ENCODE measurements at places on chromosomes 11 and 22.

DNA sequence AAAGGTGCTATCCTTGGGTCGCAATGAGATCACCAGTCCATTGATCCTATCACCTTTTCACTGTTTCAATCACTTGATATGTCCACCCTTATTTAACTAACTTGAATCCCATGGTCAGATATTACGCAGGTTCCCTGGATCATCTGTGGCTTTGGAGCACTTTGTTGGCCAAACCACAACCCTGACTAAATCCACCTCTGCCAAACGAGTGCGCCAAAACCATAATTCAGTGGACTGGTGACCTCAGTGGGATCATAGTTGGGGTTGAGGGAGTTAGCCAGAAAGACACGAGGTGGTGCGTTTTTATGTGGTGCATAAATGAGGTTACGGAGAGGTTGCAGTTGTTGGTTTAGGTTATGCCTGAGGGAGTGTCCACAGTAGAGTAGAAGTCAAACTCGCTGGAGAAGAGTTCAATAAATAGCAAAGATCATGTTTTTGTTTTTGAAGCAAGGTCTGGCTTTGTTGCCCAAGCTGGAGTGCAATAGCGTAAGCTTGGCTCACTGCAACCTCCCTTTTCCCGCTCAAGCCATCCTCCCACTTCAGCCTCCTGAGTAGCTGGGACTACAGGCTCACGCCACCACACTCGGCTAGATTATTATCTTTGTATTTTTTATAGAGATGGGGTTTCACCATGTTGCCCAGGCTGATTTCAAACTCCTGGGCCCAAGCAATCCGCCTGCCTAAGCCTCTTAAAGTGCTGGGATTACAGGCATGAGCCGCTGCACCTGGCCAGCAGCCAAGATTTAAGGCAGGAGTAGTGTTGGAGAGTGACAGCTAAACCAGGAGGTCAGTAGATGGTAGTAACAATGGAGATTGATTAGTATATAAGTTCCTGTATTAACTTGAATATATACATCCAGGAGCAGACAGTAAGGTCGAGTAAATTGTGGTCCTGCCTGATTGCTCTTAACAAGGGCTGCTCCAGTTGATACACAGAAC is 4.5 kb downstream of the FOXR1 start:
- DNase-seq: no peak

GRCh38 chr11:99098751-99099150 is 78.0 kb downstream of the CNTN5 start:
- DNase-seq: no peak

DNA sequence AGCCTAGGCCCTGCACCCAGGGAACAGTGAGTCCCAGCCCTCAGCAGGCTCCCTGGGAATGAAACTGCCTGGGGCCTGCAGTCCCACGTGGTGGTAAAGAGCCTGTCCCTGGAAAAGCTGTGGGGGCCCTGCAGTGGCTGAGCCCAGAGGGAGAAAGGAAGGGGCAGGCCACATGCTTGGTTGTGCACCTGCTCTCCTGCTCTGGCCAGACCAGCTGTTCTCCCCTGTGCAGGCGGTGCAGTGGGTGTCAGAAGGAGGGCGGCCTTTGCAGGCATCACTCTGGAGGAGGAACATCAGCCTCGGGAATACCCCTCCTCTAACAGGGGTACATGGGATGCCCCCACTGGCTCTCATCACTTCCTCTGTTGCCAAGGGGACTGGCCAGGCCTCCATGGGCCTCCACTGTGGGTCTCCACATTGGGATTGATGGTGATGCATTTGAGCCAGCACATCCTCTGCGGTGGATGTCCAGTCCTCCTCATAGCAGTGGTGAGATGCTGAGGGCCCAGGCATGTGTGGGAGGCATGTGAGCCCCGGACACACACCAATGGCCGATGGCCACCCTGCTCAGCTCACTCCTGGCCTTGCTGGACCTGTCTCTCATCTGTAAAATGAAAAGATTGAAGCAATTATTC is 690.4 kb downstream of the BRD1 start:
- DNase-seq: peak; percentile 56

DNA sequence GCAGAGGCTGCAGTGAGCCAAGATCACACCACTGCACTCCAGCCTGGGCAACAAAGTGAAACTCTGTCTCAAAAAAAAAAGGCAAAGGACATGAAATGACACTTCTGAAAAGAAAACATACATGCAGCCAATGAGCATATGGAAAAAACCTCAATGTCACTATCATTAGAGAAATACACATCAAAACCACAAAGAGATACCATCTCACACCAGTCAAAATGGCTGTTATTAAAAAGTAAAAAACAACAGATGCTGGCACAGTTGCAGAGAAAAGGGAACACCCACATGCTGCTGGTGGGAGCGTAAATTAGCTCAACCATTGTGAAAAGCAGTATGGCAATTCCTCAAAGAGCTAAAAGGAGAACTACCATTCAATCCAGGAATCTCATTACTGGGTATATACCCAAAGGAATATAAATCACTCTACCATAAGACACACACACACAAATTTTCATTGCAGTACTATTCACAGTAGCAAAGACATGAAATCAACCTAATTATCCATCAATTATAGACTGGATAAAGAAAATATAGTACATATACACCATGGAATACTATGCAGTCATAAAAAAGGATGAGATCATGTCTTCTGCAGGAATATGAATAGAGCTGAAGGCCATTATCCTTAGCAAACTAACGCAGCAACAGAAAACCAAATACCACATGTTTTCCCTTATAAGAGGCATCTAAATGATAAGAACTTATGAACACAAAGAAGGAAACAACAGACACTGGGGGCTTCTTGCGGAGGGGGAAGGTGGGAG is 15.7 kb upstream of the C11orf58 start:
- no peak for DNase-seq

- DNase-seq: peak; percentile 87
Measured at GRCh38 chr11:129331871-129332274, 43.8 kb upstream of the BARX2 start.

GRCh38 chr11:121802542-121802941 is 313.5 kb downstream of the BLID start:
- DNase-seq: peak; percentile 78

DNA sequence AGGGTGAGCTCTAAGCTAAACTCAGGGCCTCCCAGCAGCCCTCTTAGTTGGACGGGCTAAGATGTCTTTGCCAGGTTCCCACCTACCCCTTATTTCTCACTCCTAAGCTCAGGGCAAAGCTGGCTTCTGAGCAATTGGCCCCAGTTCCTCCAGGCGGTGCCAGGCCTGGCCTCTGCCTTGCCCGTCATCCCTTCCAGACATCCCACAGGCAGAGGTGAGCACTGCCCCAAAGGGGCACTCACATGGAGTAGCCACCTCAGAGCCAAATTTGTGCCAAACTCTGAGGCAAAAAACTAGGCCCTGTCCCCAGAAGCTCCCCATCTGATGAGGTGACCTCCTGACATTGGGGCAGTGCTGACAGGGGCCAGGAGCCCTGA is 9.7 kb downstream of the RHOD start:
- no peak for DNase-seq

- DNase-seq: no peak
Measured at GRCh38 chr22:19098157-19098556, 24.1 kb downstream of the DGCR2 start.

DNA sequence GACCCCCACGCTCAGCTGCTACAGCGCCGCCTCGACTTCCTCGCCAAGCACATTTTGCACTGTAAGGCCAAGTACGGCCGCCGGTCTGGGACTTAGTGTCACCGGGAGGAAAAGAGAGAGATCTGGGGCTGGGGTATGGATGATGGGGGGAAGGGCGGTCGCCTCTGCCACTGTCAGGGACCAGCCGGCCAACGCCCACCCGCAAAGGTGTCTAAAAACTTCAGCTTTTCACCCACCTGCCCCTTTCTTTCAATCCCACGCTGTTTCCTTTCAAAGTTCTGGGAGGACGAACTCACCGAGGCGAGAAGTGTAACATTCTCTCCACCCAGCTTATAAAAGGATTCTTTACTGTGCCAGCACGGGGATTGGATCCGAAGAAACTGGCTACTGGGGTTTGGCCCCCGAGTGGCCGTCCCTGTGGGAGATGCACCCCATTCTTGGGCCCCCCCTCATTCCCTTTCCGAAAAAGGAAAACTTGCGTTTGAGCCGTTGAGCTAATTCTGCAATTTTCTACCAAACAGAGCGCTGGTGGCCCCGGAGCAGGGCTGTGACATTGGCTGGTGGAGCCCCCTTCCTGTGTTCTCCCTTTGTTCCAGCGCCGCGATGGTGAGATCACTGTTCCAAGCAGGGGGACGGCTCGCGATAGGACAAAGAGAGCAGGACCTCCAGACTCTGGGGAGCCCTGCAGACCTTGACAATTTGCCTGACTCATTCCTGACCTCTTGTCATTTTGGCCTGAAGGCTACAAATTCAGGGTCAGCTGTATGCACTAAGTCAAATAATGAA is 1.8 kb downstream of the FJX1 start:
- no peak for DNase-seq

DNA sequence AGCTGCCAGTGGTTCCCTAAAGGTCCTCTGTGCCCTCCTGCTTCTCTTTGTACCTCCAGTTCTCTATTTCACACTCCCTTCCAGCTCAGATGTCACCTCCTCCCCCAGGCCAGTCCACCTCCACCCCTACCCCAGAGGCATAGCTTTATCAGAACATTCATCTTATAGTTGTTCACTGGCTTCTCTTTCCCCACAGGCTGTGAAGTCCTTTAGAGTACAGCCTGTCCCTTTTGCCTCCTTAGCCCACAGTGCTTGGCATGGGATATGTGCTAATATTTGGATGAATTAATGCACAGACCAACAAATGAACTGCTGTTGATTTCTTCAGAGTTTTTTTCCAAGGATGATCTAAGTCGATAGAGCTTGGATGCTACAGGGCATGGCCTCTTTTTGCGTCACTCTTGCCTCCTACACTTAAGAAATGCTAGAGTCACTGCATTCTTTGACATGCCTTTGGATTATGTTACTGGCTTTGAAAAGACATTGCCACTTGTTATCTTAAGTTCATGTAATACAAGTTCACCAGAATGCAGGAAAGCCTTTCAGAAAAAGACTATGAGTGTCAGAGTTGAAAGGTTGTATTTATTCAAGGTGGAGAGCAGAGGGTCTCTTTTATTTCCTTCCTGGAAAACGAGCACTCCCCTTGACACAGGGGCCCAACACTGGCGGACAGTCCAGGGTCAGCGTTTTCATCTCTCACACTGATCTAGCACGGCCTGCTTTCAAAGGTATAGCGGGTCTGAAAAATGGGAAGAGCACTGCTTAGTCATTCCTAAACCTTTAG is 75.7 kb downstream of the PISD start:
- no peak for DNase-seq

GRCh38 chr22:27982106-27982505 is 63.0 kb upstream of the PITPNB start:
- DNase-seq: no peak

- no peak for DNase-seq
Measured at GRCh38 chr11:78467370-78467769, 49.8 kb upstream of the GAB2 start.

GRCh38 chr11:107275632-107276031 is 182.0 kb downstream of the CWF19L2 start:
- no peak for DNase-seq

DNA sequence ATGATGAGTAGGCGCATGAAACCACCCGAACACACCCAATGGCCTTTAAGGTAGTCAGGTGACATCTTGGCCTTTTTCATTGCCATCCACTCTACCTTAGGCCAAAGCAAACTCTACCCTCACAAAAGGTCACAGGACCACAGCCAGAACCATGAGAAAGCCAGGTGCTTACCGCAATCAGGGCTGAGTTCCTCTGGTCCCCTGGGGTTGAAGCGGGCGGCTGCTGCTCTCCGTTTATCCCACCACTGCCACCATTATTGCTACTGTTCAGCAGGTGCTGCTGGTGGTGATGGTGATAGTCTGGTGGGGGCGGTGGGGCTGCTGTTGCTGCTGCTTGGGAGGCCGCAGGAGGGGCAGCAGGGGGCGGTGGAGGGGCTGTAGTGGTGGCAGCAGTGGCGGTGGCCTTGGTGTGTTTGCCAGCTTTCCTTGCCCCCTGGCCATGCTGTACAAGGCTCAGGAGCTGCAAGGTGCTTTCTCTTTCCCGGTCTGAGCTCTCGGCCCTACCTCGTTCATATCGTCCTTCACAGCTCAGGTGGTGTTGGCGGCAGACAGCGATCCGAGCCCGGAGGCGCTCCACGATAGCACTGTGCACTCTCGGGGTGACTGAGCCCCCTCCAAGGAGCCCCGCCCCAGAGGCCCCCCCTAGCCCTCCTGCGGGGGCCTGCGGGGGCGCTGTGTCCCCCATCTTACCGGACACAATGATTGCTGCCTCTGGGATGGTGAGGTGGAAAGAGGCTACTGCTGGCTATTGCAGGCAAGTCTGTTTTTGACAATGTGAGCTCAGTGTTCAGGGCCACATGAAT is 1.6 kb downstream of the MAML2 start:
- no peak for DNase-seq

DNA sequence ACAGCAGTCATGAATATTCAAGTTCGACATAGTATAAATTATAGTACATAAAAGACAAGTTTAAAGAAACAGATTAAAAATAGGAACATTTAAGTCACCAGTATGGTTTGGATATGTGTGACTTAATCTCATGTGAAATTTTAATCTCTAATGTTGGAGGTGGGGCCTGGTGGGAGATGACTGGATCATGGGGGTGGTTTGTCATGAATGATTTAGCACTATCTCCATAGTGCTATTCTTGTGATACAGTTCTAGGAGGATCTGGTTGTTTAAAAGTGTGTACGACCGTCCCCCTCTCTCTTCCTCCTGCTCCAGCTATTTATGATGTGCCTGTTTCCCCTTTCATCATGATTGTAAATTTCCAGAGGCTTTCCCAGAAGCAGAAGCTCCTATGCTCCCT is 3.3 kb downstream of the KDM4E start:
- no peak for DNase-seq

- DNase-seq: no peak
Measured at GRCh38 chr11:104000798-104001197, 35.6 kb upstream of the DDI1 start.

DNA sequence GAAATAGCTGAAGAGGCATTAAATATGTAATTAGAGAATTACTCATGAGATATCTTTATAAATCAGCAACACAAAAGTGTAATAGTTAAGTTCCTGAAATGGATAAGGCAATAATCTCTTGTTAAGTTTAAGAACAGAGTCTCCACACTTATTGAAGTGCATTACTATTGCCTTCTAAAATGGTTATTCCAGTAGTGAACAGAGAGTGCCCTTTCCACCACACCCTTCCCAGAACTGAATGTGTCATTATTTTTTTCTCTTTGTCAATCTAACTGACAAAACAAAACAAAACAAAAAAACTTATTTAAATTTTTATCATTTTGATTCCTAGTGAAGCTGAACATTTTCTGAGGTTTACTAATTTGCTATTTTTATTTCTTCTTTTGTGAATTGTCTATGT is 9.2 kb upstream of the PRRG4 start:
- DNase-seq: no peak

- no peak for DNase-seq
Measured at GRCh38 chr11:115871161-115871760, 367.0 kb upstream of the CADM1 start.

- no peak for DNase-seq
Measured at GRCh38 chr11:43242401-43242800, 69.4 kb upstream of the API5 start.

DNA sequence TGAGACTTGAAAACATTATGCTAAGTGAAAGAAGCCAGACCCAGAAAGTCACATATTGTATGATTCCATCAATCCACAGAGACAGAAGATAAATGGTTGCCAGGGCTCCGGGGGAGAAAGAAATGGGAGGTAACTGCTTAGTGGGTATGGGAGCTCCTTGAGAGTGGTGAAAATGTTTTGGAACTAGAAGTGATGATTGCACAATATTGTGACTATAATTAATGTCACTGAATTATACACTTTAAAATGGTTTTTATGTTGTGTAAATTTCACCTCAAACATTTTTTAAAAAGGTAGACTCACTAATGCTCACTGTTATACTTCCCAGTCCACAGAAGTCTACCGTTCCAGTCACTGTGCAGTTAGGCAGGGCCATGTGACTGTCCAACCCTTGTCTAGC is 32.2 kb upstream of the AKIP1 start:
- DNase-seq: no peak
